ENCODE measurements at places on chromosomes 16 and 17.

- DNase-seq: no peak
These were observed 34.1 kb upstream of the NDRG4 start for GRCh38 chr16:58465817-58466216.

DNA sequence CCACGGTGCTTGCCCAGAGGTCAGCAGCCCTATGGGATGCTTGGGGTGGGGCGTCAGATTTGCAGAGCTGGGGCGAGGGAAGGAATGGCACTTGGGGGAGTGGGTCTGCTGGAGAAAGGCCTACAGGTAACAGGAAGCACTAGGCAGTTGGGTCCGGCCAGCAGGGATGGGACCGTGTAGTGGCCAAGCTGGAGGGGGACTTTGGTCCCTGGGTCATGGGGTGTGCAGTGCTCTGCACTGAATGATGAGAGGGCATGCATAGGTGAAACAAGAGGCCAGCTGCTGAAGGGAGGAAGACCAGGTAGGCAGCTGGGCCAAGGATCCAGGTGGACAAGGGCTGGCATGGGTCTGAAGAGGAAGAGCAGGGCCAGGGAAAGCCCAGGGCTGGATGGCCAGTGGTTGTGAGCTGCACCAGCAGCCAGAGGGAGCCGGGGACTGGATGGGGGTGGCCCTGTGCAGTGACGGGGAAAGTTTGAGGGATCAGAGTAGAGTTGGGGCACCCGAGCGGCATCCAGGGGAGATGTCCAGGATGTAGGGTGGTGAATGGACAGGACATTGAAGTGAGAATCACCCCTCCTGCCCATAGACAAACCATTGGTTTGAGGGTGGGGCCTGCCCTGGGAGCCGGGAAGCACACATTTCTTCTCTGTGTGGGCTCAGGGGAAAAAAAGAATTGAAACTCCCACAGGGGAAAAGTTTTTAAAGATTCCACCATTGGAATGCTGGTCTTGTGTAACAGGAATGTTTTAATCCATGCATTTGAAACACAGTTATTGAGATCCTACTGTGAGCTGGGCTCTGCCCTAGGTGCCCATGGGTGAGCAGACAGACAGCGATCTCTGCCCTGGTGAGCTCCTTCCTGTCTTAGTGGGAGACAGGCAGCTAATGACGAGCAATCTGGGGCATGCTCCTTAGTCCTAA lies 25.1 kb downstream of the RAI1 start:
- DNase-seq: no peak

DNA sequence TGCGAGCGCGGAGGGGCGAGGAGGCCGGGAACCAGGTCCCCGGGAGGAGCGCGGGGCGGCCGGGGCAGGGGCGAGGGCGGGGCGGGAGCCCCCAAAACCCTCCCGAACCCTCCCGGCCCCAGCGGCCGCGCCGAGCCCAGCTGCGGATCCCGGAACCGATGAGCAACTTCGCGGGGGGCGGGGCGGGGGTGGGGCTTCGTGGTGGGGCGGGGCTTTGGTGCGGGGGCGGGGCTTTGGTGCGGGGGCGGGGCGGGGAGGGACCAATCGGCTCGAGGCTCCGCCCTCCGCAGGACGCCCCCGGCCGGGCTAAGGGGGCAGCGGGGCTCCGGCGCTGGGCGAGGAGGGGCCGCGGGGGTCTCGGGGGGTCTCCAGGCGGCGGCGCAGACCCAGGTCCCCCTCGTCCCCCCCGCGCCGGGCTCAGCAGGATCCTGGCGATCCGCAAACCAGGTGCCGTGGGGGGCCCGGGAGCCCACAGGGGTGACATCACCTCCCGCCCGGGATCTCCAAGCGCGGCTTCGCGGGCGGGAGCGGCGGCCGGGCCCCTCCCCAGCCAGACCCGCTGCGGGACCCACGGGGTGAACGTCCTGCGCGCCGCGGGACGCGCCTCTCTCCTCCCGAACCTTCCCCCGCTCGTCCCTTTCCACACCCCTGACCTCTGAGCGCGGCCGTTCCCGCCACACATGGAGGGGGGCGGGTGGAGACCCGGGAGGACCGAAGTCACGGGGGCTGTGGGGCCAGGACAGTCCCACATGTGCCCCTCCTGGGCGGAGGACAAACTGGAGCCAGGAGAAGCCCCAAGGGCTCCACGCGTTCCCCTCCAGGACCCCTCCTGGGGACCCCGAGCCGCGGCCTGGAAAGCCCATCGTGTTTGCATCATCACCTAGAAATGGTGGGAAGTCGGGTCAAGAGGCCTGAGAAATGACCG lies at the start of gene ABR:
Gene ABR (minus strand): TSS at position 164 of the 925 bp plus-strand sequence. CDS start 254 bp downstream, outside the sequence.
- no peak for DNase-seq

DNA sequence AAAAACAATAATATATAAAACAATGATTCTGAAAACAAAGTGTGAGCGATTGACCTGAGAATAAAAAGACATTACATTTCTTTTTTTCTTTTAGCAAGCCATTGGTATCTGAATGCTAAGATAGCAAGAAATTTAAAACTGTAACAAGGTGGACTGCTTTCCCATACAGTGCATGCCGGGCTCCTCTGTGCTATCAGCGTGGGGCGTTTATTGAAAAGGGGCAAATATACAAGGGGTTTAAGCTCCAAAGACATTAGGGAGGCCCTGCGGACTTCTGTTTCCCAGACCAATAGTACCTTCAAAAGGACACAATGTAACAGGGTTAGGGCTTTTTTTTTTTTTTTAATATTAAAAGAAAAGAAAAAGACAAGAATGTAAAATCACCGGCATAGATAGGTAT lies 261.3 kb downstream of the ZFHX3 start:
- no peak for DNase-seq

DNA sequence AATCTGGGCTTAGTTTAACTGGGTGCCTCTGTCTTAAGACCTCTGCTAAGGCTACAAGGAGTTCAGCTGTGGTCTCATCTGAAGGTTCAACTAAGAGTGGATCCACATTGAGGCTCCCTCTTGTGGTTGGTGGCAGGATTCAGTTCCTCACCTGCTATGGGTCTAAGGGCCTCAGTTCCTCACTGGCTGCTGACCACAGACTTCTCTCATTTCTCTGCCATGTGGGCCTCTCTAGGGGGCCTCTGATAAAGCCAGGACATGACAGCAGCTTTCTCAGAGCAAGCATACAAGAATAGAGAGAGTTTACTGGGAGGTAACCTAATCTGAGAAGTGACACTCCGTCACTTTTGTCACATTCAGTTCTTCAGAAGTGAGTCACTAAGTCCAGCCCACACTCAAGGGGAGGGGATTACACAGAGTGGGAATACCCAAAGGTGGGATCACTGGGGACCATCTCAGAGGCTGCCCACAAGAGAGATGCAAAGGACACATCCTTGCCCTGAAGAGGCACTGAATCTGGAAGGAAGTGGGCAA lies 19.2 kb upstream of the ABAT start:
- no peak for DNase-seq

DNA sequence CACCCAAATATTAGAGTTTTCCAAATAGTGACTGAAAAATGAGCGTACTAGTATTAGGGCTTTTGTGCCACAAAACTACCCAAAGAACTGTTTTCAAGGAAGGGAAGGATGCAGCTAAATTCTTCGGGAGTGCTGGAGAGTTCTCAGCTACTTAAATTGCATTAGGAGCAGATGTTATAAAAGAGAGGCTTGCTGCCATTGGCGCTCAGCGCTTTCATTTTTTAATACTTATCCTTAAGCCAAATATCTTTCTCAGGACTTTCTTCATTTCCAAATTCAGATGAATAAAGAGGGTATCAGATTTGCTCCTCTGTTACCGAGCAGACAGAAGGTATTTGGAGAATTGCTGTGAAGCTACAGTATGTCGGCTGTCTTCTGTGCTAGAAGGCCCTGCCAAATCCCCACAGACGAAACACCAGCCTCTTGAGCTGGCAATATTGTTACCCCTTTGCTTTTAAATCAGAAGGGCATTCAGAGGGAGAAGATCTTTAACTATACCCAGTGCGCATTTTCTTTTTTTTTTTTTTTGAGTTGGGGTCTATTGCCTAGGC lies 47.2 kb upstream of the CLEC18A start:
- no peak for DNase-seq

- no peak for DNase-seq
These were observed 941 bp downstream of the PDK2 start for GRCh38 chr17:50096092-50096491.

DNA sequence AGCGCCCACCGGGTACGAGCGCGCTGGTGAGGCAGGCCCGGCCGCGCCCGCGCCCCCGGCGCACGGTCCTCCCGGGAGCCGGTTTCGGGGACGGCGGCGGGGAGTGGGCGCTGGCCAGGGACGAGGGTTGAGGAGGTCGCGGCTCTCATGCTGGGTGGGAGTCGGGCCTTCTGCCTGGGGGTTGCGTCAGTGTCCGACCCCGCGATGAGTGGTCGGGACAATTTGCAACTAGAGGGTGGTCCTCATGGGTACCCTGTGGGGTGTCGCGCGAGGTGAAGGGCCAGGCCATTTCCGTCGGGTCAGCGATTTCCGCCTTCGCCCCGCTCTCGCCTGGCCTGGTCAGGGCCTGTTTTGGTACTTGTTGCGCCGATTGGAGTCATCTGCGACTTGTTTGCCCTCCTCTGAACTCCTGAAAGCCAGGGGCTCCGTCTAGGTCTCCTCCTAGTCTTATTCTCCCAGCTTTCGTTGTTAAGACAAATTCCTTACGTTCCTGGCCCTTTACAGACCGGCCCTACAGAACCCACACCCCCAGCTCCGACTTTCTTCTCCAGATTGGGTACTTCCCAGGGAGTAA lies 14.9 kb downstream of the NAA60 start:
- DNase-seq: no peak

DNA sequence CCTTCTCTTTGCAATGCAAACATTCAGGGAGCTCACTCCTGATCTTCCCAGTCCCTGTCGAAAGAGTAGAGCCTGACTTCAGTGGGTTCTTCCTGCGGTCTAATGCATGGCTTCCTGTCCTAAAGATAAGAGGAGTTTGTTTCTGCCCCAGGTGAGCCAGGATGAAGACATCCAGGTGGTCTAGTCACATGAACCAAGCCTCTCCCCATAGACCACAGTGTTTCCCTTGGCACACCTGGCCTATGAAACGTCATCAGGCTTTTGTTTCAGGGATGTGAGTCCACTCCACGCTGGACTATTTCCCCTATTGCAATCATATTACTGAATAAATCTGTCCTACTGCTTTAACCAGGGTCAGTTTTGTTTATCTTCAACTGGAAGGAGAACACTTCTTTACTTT lies 21.1 kb downstream of the CES1 start:
- DNase-seq: no peak

DNA sequence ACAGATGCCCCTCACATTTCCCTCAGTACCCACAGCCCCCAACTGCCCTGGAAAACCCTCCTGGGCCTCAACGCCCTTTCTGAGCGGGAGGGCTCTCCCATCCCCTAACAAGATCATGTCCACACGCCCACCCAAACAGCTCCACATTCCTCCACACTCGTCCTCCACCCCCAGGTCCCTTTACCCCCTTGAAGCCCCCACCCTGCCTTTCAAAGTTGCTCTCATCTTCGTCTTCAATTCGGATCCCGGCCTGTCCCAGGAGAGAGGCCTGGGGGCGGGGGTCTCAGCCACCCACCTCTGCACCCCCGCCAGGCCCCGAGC lies 14.3 kb downstream of the HOXB4 start:
- DNase-seq: no peak

DNA sequence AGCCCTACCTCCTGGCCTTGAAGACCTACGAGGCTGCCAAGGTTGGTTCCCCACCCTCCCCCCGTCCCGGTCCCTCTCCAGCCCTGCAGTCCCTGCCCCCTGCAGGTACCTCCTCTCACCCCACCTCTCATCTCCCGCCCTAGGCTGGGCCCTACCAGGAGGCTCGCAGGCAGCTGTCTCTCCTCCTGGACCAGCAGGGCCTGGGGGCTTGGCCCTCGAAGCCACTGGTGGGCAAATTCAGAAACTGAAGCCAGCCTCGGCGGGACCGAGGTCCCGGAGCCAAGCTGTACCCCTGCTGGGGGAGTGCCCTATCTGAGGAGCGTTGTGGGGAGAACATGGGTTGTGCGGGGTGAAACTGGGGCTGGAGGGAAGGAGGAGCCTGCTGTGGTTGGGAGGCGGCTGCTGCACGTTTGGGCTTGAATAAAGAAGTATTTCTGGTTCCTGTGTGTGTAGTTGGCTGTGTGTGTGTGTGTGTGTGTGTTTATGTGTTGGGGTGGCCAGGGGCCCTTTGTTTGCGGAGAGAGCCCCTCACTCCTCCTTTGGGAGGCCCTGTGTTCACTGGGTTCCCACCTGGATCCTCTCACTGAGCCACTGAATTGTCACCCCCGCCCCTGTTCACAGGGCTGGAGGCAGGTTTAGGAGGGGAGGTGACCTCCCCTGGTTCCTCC lies 5.9 kb downstream of the ADAD2 start:
- DNase-seq: no peak

DNA sequence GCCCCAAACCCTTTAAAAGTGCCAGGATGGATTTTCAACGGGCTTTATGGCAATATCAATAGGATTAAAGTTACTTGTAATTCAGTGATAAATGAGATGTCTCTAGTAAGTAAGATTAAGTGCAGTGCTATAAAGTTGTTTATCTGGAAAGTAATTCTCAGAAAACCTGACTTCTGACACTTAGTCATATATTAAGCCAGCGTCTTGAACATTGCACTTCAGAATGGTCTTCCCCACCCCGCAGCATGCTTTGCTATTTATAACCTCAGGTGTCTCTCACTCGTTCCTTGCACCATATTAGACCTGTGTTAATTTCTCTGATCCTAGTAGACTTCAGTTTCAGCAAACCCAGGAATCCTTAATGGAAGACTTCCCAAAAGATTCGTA lies 2.1 kb upstream of the MAF start:
- no peak for DNase-seq

GRCh38 chr17:66507103-66507923 lies 204.9 kb downstream of the PRKCA start:
- DNase-seq: no peak

All from activated naive CD4-positive, alpha-beta T cell treated with anti-CD3 and anti-CD28 coated beads, Interleukin-2, amount 50 U/mL, for 72 hours (primary cell).